ENCODE measurements at places on chromosomes 7 and 10.

GRCh38 chr7:100367676-100368613 lies 5.3 kb upstream of the PILRA start:
- H3K36me3 ChIP-seq: no peaks in the 10 kb centered on the region
- H3K4me3 ChIP-seq: no peak overlapping the region
- H3K4me1 ChIP-seq: peaks cover 20% of the 10 kb centered on the region
- peak overlapping the region; percentile 80 for H3K27ac ChIP-seq
- DNase-seq: no peak

GRCh38 chr10:86305521-86305920 lies 61.1 kb downstream of the GRID1 start:
- DNase-seq: no peak
- no peak overlapping the region for H3K4me3 ChIP-seq
- H3K36me3 ChIP-seq: no peaks in the 10 kb centered on the region
- H3K27me3 ChIP-seq: no peaks in the 10 kb centered on the region
- no peak overlapping the region for H3K27ac ChIP-seq

- H3K27me3 ChIP-seq: no peaks in the 10 kb centered on the region
- no peaks in the 10 kb centered on the region for H3K4me1 ChIP-seq
- no peak overlapping the region for H3K4me3 ChIP-seq
- H3K36me3 ChIP-seq: no peaks in the 10 kb centered on the region
- no peak overlapping the region for H3K27ac ChIP-seq
Measured at GRCh38 chr7:42479452-42479815, 242.4 kb upstream of the GLI3 start.

- no peaks in the 10 kb centered on the region for H3K27me3 ChIP-seq
- H3K4me3 ChIP-seq: peak overlapping the region; percentile 36
- H3K27ac ChIP-seq: peak overlapping the region; percentile 29
- no peak for DNase-seq
- peaks cover 6% of the 10 kb centered on the region for H3K4me1 ChIP-seq
Measured at GRCh38 chr7:101733713-101734475, 83.5 kb upstream of the CUX1 start.

DNA sequence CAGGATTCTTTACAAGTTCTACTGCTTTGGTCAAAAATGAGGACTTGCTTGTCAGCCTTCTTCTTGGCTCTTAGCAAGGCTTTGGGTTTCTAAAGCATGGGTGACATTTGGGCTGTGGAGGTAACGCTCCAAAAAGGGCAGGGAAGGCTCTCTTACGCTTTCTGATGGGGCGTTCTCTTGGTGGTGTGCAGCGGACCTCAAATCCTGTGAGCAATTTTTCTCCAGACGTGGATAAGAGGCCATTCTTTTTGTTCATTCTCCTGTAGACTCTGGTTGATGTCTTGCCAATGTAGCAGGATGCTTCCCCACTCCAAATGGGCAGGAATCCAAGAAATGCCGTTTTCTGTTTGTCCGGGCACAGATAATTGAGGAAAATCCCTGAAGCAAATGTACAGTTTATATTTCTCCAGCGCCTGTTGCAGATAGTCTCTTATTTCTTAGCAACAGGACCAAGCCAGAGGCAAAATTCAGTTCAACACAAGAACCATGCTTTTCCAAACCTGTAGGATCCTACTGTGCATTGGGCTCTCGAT lies 138.4 kb upstream of the NFE2L3 start:
- H3K4me3 ChIP-seq: no peak overlapping the region
- no peaks in the 10 kb centered on the region for H3K36me3 ChIP-seq
- DNase-seq: no peak
- H3K27me3 ChIP-seq: peaks cover 17% of the 10 kb centered on the region

DNA sequence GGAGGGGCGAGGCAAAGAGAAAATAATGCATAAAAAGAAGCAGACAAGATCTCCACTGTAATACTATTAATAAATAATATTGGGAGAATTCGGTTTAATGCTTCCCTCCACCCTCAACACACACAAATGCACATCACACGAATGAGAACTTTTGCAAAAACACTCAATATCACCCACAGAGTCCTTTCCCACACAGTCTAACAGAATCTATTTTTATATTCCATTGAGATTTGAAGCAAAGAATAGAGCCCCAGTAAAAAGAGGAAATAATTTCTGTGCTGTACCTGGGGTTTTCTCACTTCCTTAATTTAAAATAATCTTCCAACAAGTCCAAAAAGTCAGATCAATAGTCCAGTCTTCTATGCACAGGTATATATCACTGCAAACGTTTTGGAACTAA lies 17.0 kb downstream of the PIK3AP1 start:
- DNase-seq: no peak
- H3K27ac ChIP-seq: no peak overlapping the region
- no peaks in the 10 kb centered on the region for H3K27me3 ChIP-seq
- no peaks in the 10 kb centered on the region for H3K4me1 ChIP-seq
